T-helper 17 cell (primary cell): ENCODE measurements at places on chromosomes 5 and 9.

DNA sequence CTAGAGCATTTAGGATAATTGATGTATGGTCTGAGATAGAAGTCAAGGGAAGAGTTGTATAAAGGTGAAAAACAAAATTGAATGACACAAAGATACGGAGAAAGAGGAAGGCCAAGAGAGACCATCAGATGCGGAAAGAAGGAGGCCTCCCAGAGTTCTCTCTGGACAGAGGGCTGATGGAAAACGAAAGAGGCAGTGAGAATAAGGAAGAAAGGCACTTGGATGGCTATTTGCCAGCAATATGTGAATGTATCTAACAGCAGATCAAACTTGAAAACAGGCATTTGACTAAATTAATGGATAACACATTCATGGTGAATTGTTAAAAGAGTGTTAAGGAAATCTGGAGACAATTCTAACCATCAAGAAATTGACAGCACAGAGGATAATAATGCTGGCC is 2.4 kb upstream of the DOCK8 start:
- H3K27ac ChIP-seq, result no peak overlapping the region
- H3K4me3 ChIP-seq, result no peak overlapping the region
- peaks cover 11% of the 10 kb centered on the region for H3K4me1 ChIP-seq
- H3K36me3 ChIP-seq, result no peaks in the 10 kb centered on the region

DNA sequence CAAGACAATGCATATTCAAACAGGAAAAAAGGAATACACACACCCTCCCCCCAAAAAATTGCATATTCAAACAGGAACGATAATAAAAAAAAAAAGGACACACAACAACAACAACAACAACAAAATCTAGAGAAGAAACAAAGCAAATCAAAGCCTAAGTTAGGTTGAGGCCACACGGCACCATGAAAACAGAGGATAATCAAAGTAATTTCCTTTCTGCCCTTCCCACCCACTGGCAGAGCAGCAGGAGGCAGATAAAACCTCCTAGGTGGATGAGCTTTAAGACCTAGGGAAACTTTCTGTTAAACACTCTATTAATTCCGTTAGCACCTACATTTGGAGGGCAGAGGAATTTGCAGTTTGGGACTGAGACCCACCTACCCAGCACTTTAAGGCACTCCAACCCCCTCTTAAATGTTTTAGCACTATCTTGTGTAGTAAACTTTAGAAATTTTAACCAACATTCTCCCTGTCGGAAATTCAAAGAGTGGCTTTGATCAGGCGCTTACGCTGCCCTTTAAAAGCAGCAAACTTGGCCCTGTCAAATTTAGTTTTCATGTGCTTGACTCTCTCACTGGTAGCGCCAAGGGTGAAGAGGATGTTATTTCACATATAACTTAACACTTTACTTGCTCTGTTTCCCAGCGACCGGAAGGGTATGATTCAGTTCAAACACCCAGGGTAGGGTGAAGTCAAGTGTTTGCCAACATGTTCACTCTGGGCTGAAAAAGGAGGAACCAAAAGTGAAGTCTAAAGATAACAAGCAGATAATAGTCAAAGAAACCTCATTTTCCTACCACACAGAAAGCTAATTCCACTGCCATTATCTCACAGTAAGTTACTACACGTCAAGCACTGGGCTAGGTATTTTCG is 9.2 kb downstream of the ENC1 start:
- no peaks in the 10 kb centered on the region for H3K36me3 ChIP-seq
- no peak overlapping the region for H3K4me3 ChIP-seq
- H3K27ac ChIP-seq, result no peak overlapping the region
- DNase-seq, result no peak
- H3K4me1 ChIP-seq, result peaks cover 3% of the 10 kb centered on the region

- H3K4me1 ChIP-seq, result no peaks in the 10 kb centered on the region
- H3K4me3 ChIP-seq, result no peak overlapping the region
- peaks cover 27% of the 10 kb centered on the region for H3K27me3 ChIP-seq
- H3K27ac ChIP-seq, result no peak overlapping the region
- no peaks in the 10 kb centered on the region for H3K36me3 ChIP-seq
Measured at GRCh38 chr9:69317081-69317480, 7.9 kb upstream of the ENTREP1 start.

DNA sequence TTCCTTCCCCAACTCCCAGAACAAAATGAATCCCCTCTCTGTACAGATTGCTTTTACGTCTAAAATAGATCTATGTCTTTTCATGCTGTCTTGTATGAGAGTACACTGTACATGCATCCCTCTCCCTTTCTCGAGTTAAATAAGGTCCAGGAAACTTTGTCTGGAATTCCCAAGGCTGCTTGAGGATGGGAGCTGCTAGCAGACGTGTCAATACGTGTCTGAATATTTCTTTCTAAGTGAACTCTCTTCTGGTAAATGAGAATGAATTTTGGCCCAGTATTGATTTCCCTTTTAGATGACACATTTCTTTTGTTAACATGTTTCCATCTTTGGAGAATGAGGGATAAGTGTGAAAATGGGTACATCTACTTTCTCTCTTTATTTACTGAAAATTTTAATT is 59.6 kb upstream of the GAS1 start:
- peaks cover 3% of the 10 kb centered on the region for H3K4me1 ChIP-seq
- no peak overlapping the region for H3K27ac ChIP-seq
- H3K4me3 ChIP-seq, result no peak overlapping the region

GRCh38 chr5:16799796-16800195 is 136.3 kb downstream of the MYO10 start:
- H3K27ac ChIP-seq, result no peak overlapping the region
- no peak for DNase-seq
- H3K27me3 ChIP-seq, result peaks cover 8% of the 10 kb centered on the region

GRCh38 chr5:143534761-143535154 is 131.3 kb upstream of the NR3C1 start:
- H3K27me3 ChIP-seq, result peaks cover 4% of the 10 kb centered on the region
- no peaks in the 10 kb centered on the region for H3K4me1 ChIP-seq
- no peak for DNase-seq

- DNase-seq, result no peak
- H3K4me3 ChIP-seq, result no peak overlapping the region
- H3K4me1 ChIP-seq, result peaks cover 4% of the 10 kb centered on the region
- no peak overlapping the region for H3K27ac ChIP-seq
Measured at GRCh38 chr9:109246533-109246932, 74.3 kb downstream of the EPB41L4B start.

DNA sequence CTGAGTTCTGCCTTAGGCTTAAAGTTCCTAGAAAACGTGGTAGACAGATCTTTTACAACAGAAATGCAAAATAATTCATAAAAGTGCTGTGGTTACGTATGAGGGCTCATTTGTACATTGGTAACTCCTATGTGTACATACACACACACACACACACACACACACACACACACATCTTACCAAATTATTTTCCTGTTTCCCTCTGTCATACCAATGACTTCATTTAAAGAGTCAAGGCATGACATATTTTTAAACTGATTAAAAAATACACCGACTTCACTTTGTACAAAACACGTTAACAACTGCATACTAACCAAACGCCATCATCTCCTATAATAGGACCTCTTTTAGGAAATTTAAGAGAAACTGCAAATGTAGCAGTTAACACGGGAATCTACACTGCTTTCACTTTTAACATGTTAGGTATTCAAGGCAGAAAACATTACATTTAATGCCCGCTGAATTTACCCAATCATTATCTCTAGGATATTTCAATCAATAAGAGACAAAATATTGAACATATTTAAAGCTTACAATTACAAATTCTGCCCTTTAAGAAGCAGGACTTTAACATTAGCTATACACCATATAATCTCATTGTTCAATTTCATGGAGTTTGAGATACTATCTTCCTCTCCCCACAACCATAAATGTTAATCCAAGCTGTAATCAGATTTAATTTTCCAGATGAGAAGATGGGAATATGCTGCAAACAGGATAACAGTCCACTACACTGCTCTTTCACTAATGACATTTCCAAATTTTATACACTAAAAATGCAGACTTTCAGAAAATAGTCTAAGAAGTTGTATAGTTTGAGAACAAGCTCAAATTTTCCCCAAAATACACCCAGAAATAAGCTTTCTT is 133.1 kb downstream of the DENND1A start:
- no peak overlapping the region for H3K4me3 ChIP-seq
- peaks cover 4% of the 10 kb centered on the region for H3K36me3 ChIP-seq
- no peaks in the 10 kb centered on the region for H3K27me3 ChIP-seq
- H3K4me1 ChIP-seq, result peaks cover 6% of the 10 kb centered on the region

DNA sequence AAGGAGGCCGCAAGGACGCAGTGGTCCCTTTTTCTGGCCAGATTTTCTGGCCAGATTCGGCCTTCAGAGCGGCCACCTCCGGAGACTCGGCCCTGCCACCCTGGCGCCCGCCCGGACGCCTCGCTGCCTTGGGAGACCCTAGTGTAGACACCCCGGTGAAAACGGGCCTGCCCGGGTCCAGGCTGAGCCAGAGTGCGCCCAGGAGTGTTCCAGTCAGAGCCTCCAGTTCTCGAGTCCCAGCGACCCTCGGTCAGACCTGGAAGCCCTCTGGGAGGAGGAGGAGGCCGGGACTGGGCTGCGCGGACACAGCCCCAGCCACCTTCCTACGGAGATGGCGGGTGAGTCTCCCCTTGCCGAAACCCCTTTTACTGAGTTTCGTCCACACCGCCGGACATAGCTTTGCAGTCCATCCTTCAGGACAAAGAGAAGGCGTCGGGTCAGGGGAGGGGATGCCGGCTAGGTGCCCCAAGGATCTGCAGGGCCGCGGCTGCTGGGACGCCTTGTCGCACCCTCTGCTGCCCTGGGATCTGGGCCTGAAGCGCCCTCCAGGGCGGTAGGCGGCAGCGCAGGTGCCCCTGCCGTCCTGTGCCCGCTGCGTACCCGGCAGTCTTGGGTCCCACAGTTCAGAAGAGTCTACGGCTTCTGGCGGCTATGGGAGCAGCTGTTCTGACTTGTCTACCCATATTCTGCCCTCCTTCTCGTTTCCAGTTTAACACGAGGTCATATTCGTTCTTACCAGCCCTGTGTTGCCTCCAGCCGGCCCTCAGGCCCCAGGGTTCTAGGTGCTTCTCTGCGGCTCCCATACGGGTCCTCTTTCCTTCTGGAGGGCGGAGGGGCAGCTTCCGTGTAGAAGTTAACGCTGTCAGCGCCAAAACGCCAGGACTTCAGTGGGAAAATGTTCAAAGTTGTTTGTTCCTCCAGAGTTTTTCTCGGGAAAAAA is 1771.7 kb upstream of the CDH9 start:
- no peaks in the 10 kb centered on the region for H3K27me3 ChIP-seq
- DNase-seq, result no peak
- no peak overlapping the region for H3K4me3 ChIP-seq
- H3K4me1 ChIP-seq, result no peaks in the 10 kb centered on the region
- H3K27ac ChIP-seq, result no peak overlapping the region
- no peaks in the 10 kb centered on the region for H3K36me3 ChIP-seq

GRCh38 chr5:173454736-173455598 is 126.8 kb upstream of the STC2 start:
- no peaks in the 10 kb centered on the region for H3K4me1 ChIP-seq
- H3K36me3 ChIP-seq, result no peaks in the 10 kb centered on the region
- H3K4me3 ChIP-seq, result no peak overlapping the region
- H3K27me3 ChIP-seq, result peaks cover 43% of the 10 kb centered on the region
- no peak for DNase-seq

- peaks cover 4% of the 10 kb centered on the region for H3K36me3 ChIP-seq
- no peaks in the 10 kb centered on the region for H3K27me3 ChIP-seq
- H3K27ac ChIP-seq, result no peak overlapping the region
- peaks cover 3% of the 10 kb centered on the region for H3K4me1 ChIP-seq
Measured at GRCh38 chr5:80835128-80835527, 125.0 kb upstream of the RASGRF2 start.

DNA sequence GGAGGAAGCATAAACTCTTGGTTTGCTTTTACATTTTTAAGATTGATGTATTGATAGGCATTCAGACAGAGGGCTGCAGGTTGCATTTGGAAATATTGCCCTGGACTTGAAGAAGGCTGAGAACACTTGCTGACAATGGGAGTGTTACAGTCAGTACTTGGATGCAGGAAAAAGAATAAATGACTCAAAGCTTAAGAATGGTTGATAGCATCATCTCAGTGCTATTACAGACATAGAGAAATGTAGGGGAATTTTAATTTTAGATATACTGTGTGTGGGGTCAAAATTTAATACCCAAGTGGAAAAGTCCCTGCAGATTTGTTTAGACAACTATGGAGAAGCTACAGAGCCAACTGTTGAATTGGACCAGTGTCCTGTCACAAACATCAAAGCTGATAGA is 101.1 kb downstream of the ISL1 start:
- H3K27ac ChIP-seq, result no peak overlapping the region
- no peaks in the 10 kb centered on the region for H3K36me3 ChIP-seq
- H3K4me3 ChIP-seq, result no peak overlapping the region
- no peaks in the 10 kb centered on the region for H3K27me3 ChIP-seq

DNA sequence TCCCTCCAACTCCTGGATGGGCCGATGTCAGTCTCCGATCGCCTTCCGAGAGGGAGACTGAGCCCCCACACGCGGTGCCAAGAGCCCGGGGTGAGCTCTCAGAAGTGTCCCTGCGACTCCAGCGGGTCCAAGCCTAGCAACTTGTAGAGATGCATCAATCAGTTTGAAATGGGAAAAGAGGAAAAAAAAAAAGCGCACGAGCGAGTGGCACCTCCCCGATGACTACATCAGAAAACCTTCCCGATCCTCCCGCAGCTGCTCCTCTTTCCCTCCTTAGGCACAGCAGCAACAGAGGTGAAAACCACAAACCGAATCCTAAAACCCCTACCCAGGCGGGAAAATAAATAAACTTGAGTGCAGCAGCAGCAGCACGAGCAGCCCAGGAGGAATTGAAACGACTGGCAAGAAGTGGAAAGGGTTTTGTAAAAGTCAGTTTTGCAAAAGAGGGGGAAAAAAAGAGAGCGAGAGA is 1.0 kb upstream of the EFNA5 start:
- DNase-seq, result no peak
- H3K4me1 ChIP-seq, result peaks cover 26% of the 10 kb centered on the region
- peaks cover 2% of the 10 kb centered on the region for H3K36me3 ChIP-seq
- peak overlapping the region; percentile 92 for H3K4me3 ChIP-seq
- H3K27me3 ChIP-seq, result peaks cover 68% of the 10 kb centered on the region
- H3K27ac ChIP-seq, result no peak overlapping the region

- no peak overlapping the region for H3K4me3 ChIP-seq
- no peak overlapping the region for H3K27ac ChIP-seq
Measured at GRCh38 chr9:109787735-109788134, 7.7 kb downstream of the PALM2AKAP2 start.

DNA sequence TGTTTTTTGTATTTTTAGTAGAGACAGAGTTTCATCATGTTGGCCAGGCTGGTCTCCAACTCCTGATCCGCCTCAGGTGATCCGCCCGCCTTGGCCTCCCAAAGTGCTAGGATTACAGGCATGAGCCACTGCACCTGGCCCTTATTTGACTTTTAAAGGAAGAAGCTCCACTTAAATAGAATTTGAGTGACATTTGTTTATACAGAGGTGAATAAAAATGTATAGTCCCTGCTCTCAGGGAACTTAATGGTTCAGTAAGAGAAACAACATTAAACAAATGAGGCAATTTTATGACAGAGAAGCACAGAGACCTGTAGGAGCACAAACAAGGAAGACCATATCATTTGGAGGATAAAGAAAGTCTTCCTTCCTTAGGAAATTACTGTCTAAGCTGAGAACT is 65.7 kb downstream of the C9orf152 start:
- DNase-seq, result no peak
- peaks cover 2% of the 10 kb centered on the region for H3K36me3 ChIP-seq
- H3K27me3 ChIP-seq, result no peaks in the 10 kb centered on the region
- no peak overlapping the region for H3K4me3 ChIP-seq
- H3K27ac ChIP-seq, result peak overlapping the region; percentile 74

- peaks cover 3% of the 10 kb centered on the region for H3K4me1 ChIP-seq
- H3K27me3 ChIP-seq, result peaks cover 19% of the 10 kb centered on the region
- DNase-seq, result no peak
- H3K36me3 ChIP-seq, result peaks cover 2% of the 10 kb centered on the region
Measured at GRCh38 chr9:131101207-131101964, 5.1 kb downstream of the AIF1L start.
